HS-27A (cell line): ENCODE measurements at places on chromosomes 5 and 9.

DNA sequence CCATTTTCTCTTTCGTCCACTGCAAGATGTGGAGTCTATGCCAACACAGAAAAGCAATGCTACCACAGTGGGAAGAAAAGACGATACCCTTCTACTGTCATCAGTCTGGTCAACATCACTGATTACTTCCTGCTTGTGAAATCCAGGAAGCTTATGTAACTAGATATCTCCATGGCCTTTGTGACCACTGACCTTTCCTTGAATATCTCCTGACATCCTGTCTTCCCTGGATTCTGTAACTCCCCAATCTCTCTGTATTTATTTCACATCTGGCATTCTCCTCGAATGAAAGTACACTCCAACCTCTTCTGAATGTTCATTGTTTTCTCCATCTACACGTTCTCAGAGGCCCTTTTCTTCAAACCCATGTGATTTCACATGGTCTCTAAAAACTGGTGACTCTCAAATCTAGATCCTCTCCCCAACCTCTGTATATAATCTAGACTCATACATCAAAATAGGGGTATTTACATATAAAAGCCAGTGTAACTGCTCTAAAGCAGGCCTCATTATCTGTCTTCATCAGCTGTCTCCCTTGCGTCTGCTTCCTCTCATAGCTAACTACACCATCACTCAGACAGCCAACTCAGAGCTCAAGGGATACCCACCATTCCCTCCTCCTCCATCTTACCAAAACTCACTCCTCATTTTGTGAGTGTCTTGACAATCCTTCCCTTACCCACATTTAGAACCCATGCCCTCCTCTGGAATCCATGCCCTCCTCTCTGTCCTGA, 156.8 kb downstream of the SEMA5A start:
- DNase-seq: no peak

- DNase-seq: no peak
These were observed 289.0 kb upstream of the ANKRD55 start for GRCh38 chr5:56522169-56522568.

DNA sequence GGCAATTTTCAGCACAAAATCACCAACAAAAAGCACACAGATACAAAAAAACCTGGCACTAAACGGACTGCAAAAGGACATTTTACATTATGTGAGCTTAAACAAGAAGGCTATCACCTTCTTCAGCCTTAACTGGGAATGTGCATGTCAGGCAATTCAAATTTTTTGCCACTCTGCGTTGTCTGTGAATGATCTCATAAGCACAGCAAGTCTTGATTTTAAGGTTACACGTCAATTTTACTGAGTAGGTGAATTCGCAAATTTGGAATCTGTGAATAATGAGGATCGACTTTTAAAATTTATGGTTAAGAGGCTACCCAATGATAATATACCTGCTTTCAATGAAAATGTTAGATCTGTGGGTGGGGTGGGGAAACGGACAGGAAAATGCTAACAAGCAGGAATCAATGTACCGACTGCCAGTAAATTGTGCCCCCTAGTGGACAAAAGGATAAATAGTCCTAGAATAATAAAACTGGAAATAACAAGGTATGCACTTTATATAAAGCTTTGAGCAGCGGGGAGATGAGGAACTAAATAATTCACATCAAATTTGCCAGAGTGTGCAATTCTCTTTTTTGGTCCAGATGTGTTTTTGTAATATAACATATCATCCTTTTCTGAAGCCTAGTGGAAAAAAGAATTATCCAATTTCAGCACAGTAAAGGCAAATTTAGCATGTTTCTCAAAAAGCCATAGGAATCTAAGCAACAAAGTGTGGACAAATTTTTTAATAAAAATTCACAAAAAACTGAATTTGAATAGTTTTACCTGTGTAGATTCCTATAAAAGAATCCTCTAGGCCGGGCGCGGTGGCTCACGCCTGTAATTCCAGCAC, 20.5 kb downstream of the EQTN start:
- peak; percentile 15 for DNase-seq

- DNase-seq: no peak
These were observed 100.3 kb downstream of the AOPEP start for GRCh38 chr9:94826644-94827410.

DNA sequence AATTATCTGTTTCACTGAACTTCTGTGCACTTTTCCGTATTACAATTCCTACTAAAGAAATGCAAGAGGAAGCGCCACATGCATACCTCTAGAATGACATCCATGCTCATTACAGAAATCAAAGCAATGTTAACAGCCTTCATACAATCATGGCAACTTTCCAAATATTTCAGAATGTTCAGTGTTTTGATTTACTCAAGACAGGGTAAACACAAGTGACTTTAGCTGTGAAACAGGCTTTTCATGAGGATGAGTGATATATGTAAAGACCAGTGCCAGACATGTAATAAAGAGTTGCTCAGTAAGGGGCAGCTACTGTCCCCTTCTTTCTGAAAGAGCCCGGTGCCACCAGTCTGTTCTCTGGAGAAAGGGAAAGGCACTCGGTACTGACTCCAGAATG, 4.7 kb downstream of the BOD1 start:
- no peak for DNase-seq

- no peak for DNase-seq
These were observed 178.8 kb downstream of the TRIO start for GRCh38 chr5:14321936-14322335.

- DNase-seq: no peak
These were observed 36.5 kb downstream of the KIF2A start for GRCh38 chr5:62342476-62342837.

DNA sequence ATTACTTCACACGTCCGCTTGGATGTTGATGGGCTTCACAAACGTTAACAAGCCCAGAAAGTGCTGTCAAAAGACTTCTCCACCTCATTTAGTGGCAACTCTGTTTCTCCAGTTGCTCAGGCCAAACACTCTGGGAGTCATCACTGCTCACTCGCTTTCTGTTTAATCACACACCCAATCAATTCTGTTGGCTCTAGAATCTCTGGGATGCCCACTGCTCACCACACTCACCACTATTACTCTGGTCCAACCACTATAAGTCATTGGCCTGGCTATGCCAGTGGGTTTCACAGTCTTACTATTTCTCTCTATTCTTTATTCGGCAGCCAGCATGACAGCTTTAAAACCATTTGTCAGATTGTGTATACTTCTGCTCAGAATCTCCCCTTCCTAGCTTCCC, 163.5 kb downstream of the KDM4C start:
- no peak for DNase-seq
